ENCODE measurements at places on chromosomes 16 and 17.

GRCh38 chr16:74999219-74999608 lies 390 bp downstream of the ZNRF1 start:
- no peak for DNase-seq

GRCh38 chr17:17723354-17724261 lies 42.4 kb downstream of the RAI1 start:
- DNase-seq = peak; percentile 2

DNA sequence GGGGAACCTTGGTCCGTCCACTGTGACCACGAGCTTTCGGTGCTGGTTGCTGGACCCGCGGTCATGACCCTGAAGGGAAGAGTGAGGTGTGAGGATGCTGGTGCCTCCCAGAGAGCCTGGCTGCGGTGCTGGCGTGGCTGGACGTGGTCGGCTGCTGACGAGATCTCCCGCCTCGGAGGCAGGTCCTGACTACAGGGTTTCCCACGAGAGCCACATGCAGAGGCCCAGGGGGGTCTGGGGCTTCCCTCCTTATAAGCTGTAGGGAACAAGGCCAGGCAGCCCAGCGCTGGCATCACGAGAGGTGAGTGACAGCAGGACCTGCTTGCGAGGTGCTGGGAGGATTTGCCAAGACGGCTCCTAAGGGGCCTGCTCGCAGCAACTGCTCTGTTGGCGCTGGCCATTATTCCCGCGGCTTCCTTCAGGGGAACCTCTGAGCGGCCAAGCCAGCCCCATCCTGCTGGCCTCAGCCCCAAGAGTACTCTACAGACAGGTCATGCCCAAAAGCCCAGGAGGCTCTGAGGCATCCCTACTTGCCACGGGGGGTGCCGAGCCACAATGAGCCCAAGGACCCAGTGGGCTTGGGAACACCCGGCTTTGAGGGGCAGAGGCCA lies 134.8 kb downstream of the FOXL1 start:
- no peak for DNase-seq

DNA sequence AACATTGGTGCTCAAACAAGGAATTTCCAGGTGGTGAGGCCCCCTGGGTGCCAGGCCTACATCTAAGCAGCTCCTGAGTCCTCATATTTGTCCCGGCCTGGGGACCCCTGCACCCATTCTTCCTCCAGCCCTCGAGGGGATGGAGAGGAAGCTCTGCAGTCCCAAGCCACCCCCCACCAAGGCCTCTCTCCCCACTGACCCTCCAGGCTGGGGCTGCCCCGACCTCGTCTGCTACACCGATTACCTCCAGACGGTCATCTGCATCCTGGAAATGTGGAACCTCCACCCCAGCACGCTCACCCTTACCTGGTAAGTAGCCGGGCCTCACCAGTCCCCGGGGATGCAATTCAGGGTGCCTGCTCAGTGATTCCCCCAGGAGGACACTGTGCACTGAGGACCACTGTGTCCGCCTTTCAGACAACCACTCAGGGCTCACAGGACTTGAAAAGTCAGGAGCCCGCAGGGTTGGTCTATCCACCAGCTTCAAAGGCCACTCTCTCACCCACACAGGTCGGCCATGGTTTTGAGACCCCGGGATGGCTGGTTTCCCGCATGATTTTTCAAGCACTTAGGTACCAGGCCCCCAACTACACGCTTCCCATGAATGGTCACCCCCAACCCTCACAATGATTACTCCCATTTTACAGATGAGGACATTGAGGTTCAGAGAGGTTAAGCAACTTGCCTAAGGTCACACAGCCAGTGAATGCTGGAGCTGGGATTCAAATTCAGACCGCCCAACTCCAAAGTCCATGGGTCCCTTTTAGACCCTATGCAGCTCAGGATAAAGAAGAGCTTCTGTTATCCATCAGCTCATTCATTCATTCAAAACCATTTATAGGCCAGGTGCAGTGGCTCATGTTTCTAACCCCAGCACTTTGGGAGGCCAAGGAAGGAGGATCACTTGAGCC lies 32.4 kb downstream of the IL21R start:
- DNase-seq = no peak

GRCh38 chr17:31699281-31699680 lies 159.8 kb downstream of the COPRS start:
- no peak for DNase-seq

GRCh38 chr17:726271-726919 lies 6.0 kb upstream of the TLCD3A start:
- DNase-seq = no peak

DNA sequence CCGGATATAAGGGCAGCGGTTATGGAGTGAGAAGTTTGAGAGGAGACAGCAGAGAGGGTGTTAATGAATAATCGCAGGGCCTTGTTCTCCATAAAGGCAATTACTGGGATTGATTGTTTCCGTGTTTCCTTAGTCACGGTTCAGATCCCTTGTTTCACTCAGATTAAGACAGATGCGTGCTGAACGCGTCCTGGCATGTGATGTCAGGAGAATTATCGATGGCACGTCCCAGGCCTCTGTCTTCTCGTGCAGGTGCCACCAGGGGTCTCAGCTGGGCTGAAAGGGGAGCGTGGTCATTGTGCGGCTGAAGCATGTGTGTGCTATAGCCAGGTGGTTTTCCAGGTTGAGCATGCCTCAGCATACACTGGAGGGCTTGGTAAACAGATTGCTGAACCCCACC lies 142.4 kb upstream of the NOL11 start:
- no peak for DNase-seq

DNA sequence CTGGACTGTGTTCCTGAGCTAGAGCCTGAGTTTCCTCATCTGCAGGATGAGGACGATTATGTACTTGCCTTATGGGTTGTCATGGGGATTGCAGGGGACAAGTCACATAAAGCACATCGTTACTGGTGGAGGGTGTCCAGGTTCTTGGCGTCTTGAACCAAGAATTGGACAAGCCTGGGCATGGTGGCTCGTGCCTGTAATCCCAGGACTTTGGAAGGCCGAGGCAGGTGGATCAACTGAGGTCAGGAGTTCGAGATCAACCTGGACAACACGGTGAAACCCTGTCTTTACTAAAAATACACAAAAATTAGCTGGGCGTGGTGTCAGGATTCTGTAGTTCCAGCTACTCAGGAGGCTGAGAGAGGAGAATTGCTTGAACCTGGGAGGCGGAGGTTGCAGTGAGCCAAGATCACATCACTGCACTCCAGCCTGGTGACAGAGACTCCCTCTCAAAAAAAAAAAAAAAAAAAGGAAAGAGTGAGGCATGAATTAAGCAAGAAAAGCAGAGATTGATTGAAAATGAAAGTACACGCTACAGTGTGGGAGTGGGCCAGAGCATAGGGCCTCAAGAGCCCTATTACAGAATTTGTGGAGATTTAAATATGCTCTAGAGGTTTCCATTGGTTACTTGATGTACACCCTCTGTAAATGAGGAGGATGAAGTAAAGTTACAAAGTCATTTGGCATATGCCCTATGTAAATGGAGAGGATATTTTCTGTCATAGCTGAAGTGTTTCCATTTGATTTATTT lies 30.7 kb downstream of the ADGRG5 start:
- no peak for DNase-seq

DNA sequence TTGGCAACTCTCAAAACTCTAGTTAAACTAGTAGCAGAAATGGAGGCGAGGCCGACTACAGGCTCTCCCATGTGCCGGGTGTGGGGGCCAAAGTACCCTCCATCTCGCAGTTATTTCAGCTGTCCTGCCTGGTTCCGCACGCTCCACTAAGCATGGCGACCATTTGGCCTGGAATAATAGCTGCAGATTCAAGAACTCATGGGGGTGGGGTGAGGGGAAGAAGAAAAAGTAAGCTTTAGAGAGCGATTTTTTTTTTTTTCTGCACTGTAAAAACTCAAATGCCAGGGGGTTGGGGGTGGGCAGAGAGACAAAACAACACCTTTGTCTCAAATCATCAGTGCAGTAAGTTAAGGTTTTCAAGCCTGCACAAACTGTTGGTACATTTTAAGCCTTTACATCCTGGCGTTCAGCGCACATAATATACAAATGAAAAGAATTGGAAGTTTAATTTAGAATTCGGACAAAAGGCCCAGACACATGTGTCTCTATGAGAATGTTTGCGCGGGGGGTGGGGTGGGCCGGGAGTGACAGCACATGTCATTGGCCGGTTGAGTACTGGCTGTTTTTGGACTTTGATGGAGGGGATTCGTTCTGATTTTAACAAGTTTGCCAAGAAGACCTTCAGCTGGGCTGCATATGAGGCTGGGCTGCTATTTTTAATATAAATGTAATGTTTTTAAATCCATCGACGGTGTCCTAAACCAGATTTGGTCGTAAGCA lies 694.7 kb upstream of the SALL1 start:
- DNase-seq = no peak

- no peak for DNase-seq
Measured at GRCh38 chr17:63381101-63381729, 64.9 kb downstream of the CYB561 start.

DNA sequence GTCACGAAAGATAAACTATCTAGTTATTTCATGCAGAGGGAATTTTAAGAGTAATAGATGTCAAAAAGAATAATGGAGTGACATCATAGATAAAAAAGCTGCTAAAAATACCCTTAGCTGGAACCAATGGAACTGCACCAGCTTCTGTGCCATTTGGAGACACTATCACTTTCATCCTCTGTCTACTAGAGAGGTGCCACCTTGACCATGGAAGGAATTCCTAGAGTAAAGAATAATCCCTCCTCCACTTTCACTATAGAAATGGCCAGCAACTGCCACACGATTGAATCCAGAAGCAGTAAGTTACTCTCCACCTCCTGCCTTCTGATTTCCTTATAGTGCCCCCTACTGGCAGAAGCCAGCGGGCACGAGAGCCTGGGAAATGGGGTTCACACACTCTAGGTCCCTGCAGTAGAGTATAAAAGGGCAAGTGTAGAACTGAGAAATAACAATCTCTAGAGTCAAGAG lies 2.8 kb upstream of the ALDH3A2 start:
- DNase-seq = peak; percentile 16

DNA sequence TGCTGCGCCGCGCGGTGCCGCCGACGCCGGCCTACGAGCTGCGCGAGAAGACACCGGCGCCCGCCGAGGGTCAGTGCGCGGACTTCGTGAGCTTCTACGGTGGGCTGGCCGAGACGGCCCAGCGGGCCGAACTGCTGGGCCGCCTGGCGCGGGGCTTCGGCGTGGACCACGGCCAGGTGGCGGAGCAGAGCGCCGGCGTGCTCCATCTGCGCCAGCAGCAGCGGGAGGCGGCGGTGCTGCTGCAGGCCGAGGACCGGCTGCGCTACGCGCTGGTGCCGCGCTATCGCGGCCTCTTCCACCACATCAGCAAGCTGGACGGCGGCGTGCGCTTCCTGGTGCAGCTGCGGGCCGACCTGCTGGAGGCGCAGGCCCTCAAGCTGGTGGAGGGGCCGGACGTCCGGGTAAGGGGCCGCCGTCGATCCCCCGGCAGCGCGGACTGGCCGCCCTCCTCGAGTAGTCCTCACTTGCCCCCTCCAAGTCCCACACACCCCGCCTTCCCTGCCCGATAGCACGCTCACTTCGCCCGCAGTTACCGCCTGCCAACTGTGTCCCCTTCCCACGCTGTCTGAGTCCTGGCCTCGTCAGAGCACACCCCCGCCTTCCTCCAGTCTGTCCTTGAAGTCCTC lies 470 bp downstream of the MLYCD start:
- peak; percentile 2 for DNase-seq

- DNase-seq = peak; percentile 57
Measured at GRCh38 chr17:7014995-7015958, 2.9 kb downstream of the RNASEK start.

DNA sequence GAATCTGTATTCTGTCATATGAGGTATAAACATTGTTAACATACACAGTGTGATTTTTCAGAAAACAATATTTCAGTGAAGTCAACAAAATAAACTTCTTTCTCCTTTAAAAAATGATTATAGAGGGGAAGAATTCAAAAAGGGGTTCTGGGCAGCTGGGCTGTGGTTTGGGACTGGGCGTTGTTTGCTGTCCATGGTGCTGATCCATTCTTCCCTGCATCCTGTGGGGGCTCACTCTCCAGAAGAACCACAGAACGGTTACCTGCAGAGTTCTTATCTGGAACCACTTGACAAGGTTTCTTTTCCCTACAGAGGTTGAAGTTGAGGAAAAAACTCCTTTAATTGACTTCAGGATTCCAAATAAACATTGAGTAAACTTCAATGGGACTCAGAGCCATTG lies 1091.0 kb downstream of the CDH8 start:
- DNase-seq = no peak

DNA sequence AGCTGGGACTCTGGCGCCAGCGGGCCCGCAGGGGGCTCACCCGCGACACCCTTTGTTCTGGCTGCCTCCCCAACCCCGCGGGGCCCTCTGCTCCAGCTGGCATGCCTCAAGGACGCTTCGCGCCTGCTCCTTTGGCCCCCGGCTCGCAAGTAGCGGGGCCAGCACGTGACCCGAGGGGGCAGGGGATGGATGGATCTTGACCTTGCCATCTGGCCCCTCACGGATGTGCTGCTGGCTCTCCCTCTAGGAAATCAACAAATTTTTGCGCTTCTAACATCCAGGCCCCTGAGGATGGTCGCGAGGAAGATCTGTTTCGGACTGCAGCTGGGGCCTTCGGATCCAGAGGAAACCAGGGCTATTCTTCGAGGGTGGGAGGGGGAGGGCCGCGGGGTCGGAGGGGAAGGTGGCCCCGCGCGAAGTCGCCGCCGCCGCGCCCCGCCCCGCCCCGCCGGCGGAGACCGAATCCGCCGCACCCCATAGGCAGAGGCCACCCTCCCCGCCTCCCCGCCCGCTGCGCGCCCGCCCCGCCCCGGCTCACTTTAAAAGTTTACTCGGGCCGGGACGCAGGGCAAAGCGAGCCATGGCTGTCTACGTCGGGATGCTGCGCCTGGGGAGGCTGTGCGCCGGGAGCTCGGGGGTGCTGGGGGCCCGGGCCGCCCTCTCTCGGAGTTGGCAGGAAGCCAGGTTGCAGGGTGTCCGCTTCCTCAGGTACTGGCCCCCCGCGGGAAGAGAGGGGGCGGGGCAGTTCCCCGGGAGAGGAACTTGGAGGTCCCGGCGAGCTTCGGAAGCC lies at the start of gene ACSF2:
Gene ACSF2, plus strand, starts transcription at position 537 of the 790 bp plus-strand sequence. Its CDS starts 44 bp downstream, at position 581.
- peak; percentile 36 for DNase-seq

- DNase-seq = no peak
Measured at GRCh38 chr17:73929860-73930430, 273.5 kb upstream of the RPL38 start.
